Foreskin keratinocyte (primary cell): ENCODE measurements at places on chromosomes 7 and 10. TPM values are rescaled to one million over a fixed set of nuclear protein-coding genes. Genes with fewer than 3 reads are reported as not detected.

Gene SPDYE11
- total RNA-seq: not detected in 2 replicates

Gene UTF1
- total RNA-seq: not detected in 2 replicates

Gene LIPF
- not detected in 2 replicates for total RNA-seq

Gene HOXA7
- 13.1 and 13.3 TPM in 2 replicates for total RNA-seq

Gene CISD1
- total RNA-seq: 44.5 and 45.5 TPM in 2 replicates

Gene EBLN1
- total RNA-seq: not detected in 2 replicates

Gene FAM25A
- total RNA-seq: 0.56 TPM in 1 of 2 replicates, not detected in the other
